ENCODE measurements at places on chromosomes 2 and 18.

DNA sequence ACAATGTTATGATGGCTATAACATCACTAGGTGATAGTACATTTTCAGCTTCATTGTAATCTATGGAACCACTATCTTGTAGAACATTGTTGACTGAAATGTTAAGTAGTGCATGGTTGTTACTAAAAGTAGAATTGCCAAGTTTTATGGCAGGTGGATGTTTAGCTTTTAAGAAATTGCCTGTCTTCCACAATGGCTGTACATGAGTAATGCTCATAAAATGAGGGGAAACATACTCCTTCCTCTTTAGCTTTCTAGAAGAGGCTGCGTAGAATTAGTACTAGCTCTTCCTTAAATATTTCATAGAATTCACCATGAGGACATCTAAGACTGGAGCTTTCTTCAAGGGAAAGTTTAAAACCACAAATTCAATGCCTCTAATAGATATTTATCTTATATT lies 161.0 kb downstream of the TPGS2 start:
- no peak for DNase-seq

DNA sequence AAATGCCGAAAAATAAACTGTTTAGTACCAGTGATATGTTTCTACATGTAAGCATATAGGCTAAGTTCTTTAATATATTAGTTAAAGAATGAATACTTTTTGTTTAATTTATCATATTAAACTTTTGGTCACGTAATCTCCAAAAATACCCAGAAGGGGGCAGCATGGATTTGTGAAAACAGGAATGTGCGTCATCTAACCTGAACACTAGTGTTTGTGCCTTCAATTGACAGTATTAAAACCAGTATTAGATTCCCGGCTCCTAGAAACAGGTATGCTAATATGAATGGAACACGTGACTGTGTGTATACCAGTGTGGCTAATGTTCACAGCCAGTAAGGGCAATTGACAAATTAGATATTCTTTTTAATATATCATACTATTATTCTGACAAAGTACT lies 51.8 kb downstream of the WDR7 start:
- DNase-seq = no peak

DNA sequence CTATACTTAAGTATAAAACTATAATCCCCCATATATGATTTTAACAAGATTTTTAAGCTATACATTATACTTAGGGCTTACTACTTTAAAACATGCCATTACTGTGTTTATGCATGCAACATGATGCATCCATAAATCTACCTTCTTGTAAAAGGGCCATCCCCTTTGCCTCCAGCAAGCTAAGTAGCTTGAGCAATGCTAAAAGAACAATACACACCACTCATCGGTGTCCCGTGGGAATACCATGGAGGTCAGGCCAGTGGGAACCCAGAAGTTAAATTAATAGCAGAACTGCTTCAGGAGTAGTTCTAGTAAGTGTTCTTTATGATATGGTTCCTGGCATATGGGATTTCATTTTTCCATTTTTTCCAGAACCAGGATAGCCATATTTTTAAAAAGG lies 37.8 kb downstream of the SH3RF3 start:
- no peak for DNase-seq

- no peak for DNase-seq
Observed at GRCh38 chr2:27088634-27089033, 2.1 kb downstream of the KHK start.

DNA sequence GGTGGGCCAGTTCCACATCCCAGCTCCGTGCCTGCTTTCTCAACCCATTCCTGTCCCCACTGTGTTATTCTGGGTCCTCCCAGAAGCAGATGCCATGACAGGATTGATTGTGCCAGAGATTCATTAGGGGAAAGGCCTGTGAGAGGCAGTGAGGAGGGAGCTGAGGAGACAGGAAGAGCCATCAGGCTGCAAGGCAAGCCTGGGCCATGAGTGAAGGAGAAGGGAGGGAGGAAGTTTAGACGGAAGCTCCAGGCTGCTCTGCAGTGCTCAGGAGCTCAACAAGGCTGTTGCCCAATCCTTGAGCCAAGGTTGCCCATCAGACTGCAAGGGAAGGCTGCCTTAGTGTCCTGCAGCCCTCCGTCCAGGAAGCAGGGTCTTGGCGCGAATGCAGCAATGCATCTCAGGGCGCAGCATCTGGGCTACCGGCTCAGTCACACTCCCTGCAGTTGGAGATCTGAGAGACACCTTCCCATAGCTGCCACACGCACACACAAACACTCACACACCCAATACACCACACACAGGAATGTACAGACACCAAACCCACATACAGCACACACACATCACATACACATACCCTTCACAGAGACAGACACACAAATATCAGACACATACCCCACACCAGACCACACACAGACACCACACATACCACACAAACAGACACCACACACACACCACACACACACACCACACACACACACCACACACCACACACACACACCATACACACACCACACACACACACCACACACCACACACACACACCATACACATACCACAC lies 139.5 kb upstream of the NDUFV2 start:
- DNase-seq = no peak

DNA sequence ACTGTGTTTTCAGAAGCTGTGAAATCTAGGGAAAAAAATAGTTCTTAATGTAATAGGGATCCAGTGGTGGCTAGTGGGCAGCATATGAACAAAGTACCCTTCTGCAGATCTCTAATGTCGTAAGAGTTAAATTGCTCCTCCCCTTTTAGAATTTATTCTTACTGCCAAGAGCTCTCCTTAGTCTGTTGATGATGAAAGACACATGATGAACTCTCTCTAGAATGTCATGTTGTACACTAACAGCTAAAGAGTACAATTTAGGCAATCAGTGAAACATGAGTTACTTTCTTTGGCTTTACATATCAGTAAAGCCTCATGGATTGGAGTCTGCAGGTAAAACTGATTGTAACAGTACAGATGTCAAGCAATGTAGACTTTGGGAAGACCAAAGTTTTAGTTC lies 84.2 kb downstream of the SLC39A10 start:
- no peak for DNase-seq

All from activated T-helper 9 cell treated with anti-CD3 and anti-CD28 coated beads, Interleukin-2, amount 50 U/mL, for 16 hours (primary cell).